Natural killer cell treated with Interleukin-12 subunit alpha and Interleukin-12 subunit beta and Interleukin-15 and Interleukin-18, amount 100 ng/mL, for 72 hours (primary cell): ENCODE measurements at places on chromosomes 12 and 14. TPM values are rescaled to one million over a fixed set of nuclear protein-coding genes. Genes with fewer than 3 reads are reported as not detected.

Gene MYH6
- not detected for total RNA-seq

Gene TAC3
- total RNA-seq: not detected

Gene VPS33A
- total RNA-seq: 34.4 TPM

Gene KRT75
- total RNA-seq: not detected

Gene CCDC196
- not detected for total RNA-seq

Gene COX8C
- not detected for total RNA-seq

Gene EMP1
- total RNA-seq: 1.4 TPM

Gene ARHGEF40
- total RNA-seq: 0.36 TPM

Gene OR4E2
- total RNA-seq: not detected

Gene TCL1B
- total RNA-seq: not detected

Gene GPR162
- not detected for total RNA-seq

Gene CAPZA3
- not detected for total RNA-seq

Gene NELL2
- 1.6 TPM for total RNA-seq

Gene IAPP
- total RNA-seq: not detected

Gene SLC5A8
- not detected for total RNA-seq

Gene MYF5
- total RNA-seq: not detected

Gene ARHGAP9
- total RNA-seq: 138 TPM

Gene RASSF9
- total RNA-seq: not detected
